ENCODE measurements at places on chromosomes 7 and 10.

DNA sequence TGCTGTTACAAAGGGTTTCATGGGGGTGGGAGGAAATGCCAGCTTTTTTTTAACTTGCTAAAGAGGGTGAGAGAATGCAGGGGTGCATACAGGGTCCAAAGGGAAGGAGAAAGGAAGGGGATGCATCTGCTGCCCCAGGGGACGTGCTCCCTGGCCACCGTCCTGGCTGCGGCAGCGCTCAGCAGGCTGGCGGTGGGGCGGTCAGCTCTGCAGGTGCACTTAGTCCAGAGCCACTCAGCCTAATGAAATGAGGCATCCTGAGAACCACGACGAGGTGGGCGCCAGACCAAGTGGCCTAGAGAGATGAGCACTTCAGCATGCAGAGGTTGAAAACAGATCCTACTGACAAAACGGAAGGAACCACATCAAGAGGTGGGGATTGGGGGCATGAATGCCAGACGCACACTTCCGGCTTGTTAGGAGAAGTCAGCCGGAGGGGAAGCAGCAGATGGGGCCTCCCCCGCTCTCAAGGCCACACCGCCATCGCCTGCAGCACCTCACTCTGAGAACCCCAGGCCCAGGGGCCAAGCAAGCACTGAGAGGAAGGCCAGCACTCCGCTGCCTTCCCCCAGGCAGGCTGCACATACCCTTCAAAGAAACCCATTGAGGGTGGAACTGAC, 94.5 kb downstream of the MAD1L1 start:
- no peak for DNase-seq

DNA sequence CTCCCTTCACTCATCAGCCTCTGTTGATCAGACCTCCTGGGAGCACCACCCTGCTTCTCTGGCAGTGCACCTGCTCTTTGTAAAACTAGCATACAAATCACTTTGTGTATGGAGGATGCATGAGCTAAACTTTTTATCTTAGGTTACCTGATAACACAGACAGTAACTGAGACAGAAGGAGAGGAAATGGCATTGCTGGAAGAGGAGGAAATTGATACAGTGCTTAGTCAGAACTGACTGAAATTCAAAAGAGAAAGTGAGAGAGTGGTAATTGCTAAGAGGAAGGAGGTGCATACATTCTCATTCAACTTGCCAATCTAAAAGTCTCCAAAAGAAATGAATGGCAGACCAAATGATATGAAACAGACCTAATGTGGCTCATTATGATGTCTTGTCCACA, 1120.7 kb downstream of the GATA3 start:
- DNase-seq = no peak

DNA sequence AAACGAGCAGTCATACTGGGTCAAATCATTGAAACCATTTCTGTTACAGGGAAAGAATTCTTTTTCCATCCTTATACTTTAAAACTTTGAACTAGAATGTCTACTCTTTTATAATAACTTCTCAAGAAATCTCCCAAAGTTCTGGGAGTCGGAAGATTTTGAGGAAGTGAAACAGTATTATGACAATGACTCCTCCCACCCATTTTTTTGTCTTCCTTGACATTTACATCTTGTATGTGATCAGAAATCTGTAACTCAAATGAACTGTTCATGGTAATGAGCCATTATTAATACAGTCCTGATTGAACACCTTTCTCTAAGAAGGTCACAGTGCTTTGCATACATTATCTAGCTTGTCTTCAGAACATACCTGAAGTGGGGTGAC, 227.4 kb downstream of the CELF2 start:
- no peak for DNase-seq

- DNase-seq = no peak
These were observed 15.1 kb downstream of the GPR26 start for GRCh38 chr10:123681285-123681684.

GRCh38 chr7:76165106-76165972, 36.4 kb upstream of the SRRM3 start:
- no peak for DNase-seq

DNA sequence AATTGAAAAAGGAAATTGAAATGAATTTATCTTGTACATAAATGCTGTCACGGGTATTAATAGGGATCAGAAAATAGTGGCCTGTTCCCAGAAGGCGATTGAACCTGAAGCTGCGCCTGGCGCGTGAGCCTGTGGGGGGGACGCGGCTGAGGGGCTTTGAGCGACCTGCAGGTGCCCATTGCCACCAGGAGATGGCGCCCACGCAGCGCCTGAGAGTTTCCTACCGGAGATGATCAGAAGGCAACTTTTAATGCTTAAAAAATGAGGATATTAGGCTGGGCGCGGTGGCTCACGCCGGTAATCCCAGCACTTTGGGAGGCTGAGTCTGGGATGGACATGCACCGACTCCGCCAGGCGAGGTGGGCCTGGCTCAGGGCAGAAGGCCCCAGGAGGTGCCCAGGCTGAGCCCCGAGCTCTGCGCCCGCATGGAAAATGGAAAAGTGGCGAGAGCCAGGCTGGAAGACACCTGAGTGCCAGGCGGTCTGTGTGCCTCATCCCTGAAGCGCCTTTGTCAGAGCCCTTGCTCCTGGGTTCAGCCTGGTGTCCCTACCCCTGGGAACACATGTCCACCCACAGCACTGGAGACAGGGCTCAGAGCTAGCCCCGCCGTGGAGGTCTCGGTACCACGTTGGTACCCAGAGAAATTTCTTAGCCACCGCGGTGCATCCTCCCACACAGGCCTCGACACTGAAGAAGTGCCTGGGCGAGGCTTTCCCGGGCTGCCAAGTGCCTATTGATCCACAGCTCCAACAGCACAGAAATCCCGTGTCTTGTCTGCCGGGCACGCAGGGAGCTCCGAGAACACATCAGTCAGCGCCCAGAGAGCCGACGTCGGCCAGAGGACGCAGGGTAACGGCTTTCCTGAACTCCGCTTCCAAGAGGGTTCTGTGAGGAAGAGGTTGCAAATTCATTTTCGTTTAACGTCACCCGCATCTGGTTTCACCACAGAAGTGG, 117.4 kb downstream of the INPP5A start:
- peak; percentile 61 for DNase-seq

DNA sequence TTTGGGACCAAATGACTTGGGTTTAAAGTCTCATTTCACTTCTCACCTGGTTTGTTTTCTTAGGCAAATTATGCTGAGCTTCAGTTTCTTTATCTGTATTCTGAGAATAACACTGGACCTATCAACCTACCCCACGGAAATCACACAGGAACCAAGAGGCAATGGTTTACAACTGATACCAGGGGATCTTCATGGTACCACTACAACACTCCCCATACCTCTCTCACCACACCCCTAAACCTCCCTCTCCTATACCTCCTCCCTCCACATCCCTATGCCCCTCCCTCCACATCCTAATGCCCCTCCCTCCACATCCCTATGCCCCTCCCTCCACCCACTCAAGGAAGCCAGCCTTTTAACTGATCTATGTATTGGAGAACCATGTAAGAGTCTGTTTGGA, 9.9 kb downstream of the FAM204A start:
- DNase-seq = no peak

GRCh38 chr10:86260564-86260963, 106.0 kb downstream of the GRID1 start:
- DNase-seq = no peak

GRCh38 chr7:137881607-137882260, 35.0 kb upstream of the DGKI start:
- DNase-seq = no peak

GRCh38 chr10:124977648-124978375, 35.9 kb downstream of the ZRANB1 start:
- no peak for DNase-seq

GRCh38 chr10:119283818-119284217, 76.4 kb downstream of the GRK5 start:
- no peak for DNase-seq

DNA sequence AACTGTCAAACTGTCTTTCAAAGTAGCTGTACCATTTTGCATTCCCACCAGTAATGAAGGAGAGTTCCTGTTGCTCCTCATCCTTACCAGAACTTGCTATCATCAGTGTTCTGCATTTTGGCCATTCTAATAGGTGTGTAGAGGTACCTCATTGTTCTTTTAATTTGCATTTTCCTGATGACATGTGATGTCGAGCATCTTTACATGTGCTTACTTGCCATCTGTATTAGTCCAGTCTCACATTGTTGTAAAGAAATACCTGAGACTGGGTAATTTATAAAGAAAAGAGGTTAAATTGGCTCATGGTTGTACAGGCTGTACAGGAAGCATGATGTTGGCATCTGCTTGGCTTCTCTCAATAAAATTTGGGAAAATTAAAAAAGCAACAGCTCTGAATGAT, 38.7 kb upstream of the EEPD1 start:
- no peak for DNase-seq

- DNase-seq = no peak
These were observed 128.1 kb upstream of the ANK3 start for GRCh38 chr10:60517805-60518204.

- DNase-seq = peak; percentile 84
These were observed 138.3 kb upstream of the ADCY1 start for GRCh38 chr7:45435846-45436245.

- DNase-seq = peak; percentile 86
These were observed 120.1 kb downstream of the ARHGAP12 start for GRCh38 chr10:31808258-31809218.

- DNase-seq = peak; percentile 93
These were observed 6.1 kb downstream of the NYAP1 start for GRCh38 chr7:100489824-100490223.

- no peak for DNase-seq
These were observed 104.6 kb upstream of the TNRC18 start for GRCh38 chr7:5528071-5528814.

DNA sequence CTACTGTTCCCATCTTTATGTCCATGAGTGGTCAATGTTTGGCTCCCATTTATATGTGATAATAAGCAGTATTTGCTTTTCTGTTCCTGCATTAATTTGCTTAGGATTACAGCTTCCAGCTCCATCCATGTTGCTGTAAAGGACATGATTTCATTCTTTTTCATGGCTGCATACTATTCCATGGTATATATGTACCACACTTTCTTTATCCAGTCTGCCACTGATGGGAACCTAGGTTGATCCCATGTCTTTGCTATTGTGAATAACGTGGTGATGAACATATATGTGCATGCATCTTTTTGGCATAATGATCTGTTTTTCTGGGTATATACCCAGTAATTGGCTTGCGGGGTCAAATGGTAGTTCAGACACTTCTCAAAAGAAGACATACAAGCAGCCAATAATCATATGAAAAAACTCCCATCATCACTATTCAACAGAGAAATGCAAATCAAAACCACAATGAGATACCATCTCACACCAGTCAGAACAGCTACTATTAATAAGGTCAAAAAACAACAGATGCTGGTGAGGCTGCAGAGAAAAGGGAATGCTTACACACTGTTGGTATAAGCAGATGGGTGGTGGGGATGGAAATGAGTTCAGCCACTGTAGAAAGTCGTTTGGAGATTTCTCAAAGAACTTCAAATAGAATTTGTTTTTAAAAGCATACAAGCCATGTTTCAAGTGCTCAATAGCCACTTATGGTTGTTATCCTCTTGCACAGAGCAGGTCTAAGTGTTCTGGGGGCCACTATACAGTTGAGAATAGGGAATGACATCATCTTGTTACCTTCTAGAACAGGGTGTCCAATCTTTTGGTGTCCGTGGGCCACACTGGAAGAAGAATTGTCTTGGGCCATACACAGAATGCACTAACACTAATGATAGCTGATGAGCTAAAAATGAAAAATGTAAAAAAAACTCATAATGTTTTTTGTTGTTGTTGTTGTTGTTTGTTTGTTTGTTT, 23.2 kb upstream of the SDK1 start:
- peak; percentile 21 for DNase-seq

DNA sequence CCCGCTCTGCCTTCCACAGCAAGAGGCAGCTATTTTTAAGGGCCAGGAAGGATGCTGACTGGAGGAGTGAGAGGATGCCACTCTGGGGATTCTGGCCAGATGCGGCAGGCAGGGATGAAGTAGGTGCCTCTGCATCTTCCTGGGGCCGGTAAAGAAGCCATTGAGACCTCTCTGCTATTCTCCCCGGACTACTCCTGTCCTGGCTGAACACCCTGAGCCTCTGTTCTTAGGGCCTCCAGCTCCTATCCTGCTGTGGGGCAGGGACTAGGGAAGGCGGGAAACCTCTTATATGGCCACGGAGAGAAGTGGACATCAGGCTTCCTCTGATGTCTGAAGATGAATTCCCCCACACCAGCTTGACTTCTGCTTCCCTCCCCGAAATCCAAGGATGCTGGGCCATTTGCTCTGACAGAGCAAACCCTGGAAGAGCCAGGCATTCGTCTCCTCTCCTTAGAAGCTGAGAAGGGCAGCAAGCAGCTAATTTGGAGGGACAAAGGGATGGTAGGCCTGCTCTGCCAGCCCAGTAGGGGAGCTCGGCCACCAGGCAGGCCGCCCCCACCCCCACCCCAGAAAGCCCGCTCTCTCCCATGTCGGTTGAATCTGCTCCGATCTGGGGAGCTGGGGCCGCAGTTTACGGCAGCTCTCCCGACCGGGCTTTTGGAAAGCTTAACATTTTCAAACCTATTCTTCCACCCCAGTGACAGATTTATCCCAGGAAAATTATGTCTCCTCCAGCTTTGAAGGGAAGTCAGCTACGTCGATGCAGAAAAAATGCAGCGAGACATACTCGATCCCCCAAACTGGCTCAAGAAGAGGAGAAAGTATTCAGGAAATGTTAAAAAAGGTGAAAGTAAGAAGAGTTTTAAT, 2.8 kb downstream of the FGF8 start:
- no peak for DNase-seq

DNA sequence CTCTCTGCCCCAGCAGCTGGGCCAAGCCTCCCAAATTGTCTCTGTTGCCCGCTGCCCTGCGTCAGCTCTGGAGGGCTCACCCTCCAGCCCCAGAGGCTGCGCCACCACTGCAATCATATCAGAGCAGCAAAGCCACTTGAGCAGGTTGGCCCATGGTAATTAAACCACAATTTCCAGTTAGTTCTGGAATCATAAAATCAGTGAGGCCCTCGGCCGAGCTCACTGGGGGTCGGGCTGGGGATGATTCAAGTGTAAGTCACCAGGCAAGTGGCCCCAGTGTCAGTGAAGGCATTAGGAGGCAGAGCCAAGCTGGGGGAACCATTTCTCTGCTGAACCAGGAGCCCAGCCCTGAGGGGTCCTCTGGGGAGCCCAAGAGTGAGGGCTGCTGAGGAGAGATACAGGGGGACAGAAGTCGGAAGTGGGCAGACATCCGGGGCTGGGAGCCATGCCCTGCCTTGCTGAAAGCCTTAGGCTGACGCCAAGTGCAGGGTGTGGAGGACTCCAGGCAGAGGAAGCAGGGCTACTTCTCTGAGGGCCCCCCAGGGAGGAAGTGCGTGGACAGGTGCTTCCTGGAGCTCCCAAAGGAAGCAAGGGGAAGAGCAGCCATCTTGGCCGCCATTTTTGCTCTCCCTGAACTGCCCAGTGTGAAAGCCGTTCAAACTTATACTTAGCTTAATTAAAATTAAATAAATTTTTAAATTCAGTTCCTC, 29.5 kb upstream of the SLC29A3 start:
- no peak for DNase-seq
